Activated CD4-positive, CD25-positive, alpha-beta regulatory T cell treated with anti-CD3 and anti-CD28 coated beads, Interleukin-2, amount 50 U/mL, for 16 hours (primary cell): ENCODE measurements at places on chromosomes 3 and 15.

- DNase-seq: no peak
These were observed 1.8 kb downstream of the CLDN18 start for GRCh38 chr3:138011722-138012121.

GRCh38 chr3:101128001-101128400 is 134.8 kb upstream of the ABI3BP start:
- DNase-seq: no peak

DNA sequence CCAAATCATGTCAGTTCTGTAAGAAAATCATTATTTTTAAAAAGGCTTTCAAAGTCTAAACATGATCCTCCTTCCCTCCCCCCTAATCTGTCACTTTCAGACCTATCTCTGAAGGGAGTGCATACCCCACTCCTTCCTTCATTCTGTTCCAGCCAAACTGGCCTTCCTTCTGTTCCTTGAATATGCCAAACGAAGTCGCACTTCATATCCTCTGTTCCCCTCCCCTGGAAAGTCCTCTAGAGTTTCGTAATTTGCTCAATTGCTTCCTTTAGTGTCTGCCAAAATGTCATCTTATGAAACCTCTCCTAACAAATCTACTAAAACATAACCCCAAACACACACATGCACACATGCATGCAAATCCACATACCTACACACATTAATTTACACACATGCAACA is 69.5 kb upstream of the TUSC7 start:
- no peak for DNase-seq

GRCh38 chr3:48428088-48428571 is 1.8 kb downstream of the PLXNB1 start:
- no peak for DNase-seq

DNA sequence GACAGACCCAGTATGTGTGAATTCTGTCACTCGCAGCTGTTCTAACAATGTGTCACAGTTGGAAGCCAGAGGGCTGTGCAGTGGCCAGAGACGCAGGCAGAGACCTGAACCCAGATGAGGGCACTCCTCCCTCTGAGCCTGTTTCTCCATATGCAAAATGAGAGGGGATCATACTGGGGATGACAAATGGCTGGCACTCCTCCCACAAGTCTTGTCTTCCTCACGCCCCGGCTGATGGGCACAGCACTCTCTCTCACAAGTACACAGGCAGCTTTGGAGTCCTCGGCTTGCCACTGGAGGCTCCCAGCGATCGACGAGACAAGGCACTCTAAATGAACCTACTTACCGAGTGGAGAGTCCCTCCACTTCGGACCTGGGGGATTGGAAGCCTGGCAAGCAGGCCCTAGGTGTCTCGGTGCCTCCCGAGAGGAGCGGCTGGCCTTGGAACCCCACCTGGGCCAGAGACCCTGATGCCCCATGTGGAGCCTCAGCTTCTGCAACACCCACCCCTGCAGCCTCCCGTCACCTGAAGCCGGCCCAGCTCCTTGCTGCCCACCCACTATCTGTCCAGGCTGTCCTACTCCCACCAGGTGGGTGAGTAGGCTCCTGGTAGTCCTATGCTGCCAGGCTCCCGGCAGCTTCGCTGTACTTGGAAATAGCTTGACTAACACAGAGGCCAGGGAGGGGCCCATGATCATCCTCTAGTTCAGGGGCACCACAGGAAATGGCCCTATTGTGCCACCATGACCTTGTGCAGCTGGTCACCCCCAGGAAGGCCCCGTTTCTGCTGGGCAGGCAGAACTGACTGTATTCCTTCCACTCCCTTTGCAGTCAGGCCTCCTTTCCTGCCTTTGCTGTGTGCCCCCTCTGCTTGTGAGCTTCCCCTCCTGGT is 65.0 kb upstream of the IQSEC1 start:
- no peak for DNase-seq

DNA sequence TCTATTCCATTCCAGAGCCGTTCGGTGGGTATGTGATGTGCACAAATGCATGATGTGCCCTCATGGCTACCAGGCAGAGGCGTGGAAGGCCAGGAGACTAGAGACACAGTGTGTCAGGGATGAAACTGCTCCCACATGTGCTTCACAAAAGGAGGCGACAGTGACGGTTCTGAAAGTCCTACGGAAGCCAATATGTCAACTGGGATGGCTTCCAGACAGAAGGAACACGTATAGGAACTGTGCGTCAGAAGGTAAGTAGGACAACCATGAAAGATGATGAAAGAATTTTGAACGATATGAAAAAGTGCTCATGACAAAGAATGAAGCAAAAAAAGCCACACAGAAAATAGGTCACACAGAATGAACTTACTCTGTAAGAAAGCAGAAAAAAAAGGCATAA is 34.1 kb downstream of the GLB1 start:
- DNase-seq: no peak

DNA sequence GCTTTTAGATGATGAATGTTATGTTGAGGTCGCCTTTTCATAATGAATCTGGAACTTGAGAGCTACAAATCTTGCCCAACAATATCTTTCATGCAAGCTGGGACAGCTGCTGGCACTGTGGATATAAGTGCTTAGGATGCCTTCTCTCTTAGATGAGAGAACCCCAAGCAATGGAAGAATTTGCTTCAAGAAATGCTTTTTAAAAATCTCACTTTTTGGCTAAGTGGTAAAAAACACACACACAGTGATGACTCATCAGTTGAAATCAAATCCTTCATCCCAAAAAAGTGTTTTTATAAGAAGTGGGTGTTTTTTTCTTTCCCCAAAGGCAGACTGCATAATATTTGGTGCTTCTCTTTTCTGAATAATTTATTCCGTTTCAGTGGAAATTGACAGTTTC is 38.4 kb upstream of the GALNT15 start:
- DNase-seq: no peak

DNA sequence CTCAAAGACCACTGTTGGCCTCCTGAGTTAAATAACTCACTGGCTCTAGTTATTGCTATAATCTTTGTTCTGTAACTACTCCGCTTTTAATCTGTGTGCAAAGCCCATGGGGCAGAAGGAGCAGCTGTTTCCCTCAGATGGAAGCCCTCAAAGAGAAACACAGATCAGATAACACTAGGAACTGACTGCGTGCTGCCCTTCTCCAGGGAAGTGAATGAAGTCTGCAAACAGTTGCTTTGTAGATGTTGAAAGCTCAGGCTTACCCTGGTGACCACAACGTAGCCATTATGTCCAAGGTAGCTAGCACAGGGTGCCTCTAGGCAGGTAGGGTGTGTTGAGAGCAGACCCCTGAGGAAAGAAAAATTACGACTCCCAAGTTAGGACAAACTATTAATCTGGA is 152.3 kb upstream of the STAC start:
- DNase-seq: no peak
